T-cell (primary cell): ENCODE measurements at places on chromosomes 13 and 19. TPM values are rescaled to one million over a fixed set of nuclear protein-coding genes. Genes with fewer than 3 reads are reported as not detected.

GRCh38 chr19:15779756-15780476, 7.5 kb upstream of the OR10H5 start:
- no peak overlapping the region for H3K27ac ChIP-seq
- no peak for DNase-seq
- no peak overlapping the region for H3K4me3 ChIP-seq
- no peaks in the 10 kb centered on the region for H3K4me1 ChIP-seq

DNA sequence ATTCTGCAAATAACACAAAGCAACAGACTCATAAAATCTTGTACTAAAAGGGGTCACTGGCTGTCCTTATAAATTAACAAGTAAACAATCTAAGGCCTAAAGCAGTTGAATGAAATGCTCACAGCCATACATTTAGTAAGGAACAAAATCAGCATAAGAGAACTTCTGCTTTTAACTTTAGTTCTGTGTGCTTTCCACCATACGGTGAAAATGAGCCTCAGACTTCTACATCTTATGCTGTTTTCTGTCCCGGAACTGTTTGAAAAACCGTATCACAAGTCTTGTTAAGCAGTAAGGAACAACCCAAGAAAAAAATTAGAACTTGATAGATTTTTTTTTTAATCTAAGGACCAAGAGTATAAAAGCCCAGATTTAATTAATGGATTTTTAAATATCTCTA, 549.1 kb upstream of the MIR17HG start:
- no peaks in the 10 kb centered on the region for H3K36me3 ChIP-seq
- H3K4me3 ChIP-seq: no peak overlapping the region
- no peak overlapping the region for H3K27ac ChIP-seq
- H3K4me1 ChIP-seq: no peaks in the 10 kb centered on the region
- H3K27me3 ChIP-seq: no peaks in the 10 kb centered on the region
- DNase-seq: no peak

The WDR87 gene
- not detected for total RNA-seq

The NLRP7 gene
- not detected for total RNA-seq
